ENCODE measurements at places on chromosomes 7 and 10. TPM values are rescaled to one million over a fixed set of nuclear protein-coding genes. Genes with fewer than 3 reads are reported as not detected.

The CLIP2 gene
- 3.2 TPM for total RNA-seq

GRCh38 chr7:143120691-143121405 lies 11.0 kb upstream of the PIP start:
- H3K27me3 ChIP-seq: no peaks in the 10 kb centered on the region
- no peak overlapping the region for H3K4me3 ChIP-seq
- peaks cover 10% of the 10 kb centered on the region for H3K36me3 ChIP-seq

The VAX1 gene
- total RNA-seq: not detected

DNA sequence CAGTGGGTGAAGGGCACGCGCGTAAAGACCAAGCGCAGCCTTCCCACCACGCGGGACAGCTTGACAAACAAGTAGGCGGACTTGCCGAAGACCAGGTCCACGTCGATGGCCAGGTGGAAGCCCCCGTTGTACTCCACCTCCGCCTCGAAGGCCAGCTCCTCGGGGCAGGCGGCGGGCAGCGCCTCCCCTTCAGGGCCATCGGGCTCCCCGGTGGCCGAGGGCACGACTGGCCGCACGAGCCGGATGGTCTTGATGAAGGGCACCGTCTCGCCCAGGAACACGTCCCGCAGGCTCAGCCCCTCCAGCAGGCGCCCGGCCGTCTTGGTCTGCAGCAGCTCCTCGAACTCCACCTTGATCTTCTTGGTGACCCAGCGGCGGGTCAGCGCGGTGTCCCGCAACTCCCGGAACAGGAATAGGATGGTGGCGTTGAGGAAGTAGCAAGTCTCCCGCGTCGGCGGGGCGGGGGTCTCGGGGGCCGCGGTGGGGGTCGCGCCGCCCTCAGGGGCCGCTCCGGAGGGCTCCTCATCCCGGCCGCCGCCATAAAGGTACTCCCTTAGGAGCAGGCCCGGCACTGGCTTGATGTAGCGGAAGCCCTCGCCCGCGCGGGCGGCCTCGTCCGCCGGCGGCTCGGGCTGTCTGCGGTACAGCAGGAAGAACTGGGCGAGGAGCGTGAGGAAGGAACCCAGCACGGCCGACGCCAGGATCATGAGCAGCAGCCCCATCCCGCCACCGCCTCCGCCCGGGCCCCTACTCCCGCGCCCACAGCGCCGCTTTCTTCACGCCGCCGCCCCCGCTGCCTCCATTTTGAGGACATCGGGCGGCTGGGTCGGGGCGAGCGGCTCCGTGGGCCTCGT lies 507 bp downstream of the PDZD8 start:
- no peaks in the 10 kb centered on the region for H3K36me3 ChIP-seq
- H3K27me3 ChIP-seq: peaks cover 26% of the 10 kb centered on the region
- peak overlapping the region; percentile 87 for H3K4me3 ChIP-seq

- peak; percentile 69 for DNase-seq
- H3K27me3 ChIP-seq: peaks cover 74% of the 10 kb centered on the region
- H3K4me3 ChIP-seq: no peak overlapping the region
- peaks cover 24% of the 10 kb centered on the region for H3K4me1 ChIP-seq
Measured at GRCh38 chr10:30002426-30003266, 56.7 kb downstream of the JCAD start.

The IMMP2L gene
- total RNA-seq: 21.7 TPM

The CHRM2 gene
- total RNA-seq: not detected

DNA sequence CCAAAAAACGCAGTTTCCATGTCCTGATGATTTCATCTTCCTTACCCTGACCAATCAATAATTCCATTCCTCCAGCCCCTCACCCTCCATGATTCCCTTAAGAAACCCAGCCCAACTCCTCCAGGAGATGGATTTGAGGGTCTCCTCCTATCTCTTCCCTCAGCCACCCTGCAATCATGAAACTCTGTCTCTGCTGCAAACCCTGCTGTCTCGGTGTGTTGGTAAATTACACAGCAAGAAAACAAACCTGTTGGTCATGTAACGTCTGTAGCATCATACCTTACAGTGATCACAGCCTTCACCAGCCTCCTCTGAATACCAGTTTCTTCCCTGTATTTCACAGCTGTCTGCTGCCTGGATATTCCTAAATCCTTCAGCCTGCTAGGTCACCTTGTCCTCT lies 300.7 kb upstream of the NEBL start:
- H3K27me3 ChIP-seq: peaks cover 14% of the 10 kb centered on the region
- H3K36me3 ChIP-seq: peaks cover 2% of the 10 kb centered on the region

- peaks cover 5% of the 10 kb centered on the region for H3K36me3 ChIP-seq
- peaks cover 62% of the 10 kb centered on the region for H3K4me1 ChIP-seq
- H3K27me3 ChIP-seq: no peaks in the 10 kb centered on the region
- peak overlapping the region; percentile 95 for H3K4me3 ChIP-seq
Measured at GRCh38 chr7:150404805-150405583, 25.9 kb downstream of the ZNF775 start.

The FAM24B gene
- 38.1 TPM for total RNA-seq

- H3K27me3 ChIP-seq: peaks cover 2% of the 10 kb centered on the region
- no peaks in the 10 kb centered on the region for H3K36me3 ChIP-seq
- H3K4me1 ChIP-seq: no peaks in the 10 kb centered on the region
- no peak for DNase-seq
- no peak overlapping the region for H3K27ac ChIP-seq
Measured at GRCh38 chr7:127304087-127304486, 51.3 kb upstream of the GRM8 start.

The TLX1 gene
- not detected for total RNA-seq

The DPP6 gene
- total RNA-seq: not detected

DNA sequence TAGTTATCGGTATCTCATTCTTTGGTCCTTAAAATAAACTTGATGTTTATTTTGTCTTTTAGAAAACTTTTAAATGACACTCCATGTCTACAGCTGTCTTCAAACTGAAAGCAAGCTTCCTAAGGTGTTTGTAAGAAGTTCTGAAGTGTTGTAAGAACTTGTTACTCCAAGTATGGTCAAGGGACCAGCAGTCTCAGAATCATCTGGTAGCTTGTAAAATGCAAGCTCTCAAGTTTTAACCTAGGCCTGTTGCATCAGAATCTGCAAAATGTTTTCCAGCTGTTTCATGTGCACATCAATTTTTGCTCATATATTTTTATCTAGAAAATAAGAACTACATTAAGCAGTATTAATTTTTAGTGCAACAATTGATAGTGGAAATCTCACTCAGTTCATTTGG lies 104.1 kb downstream of the THSD7A start:
- no peak for DNase-seq
- no peak overlapping the region for H3K4me3 ChIP-seq
- no peaks in the 10 kb centered on the region for H3K4me1 ChIP-seq
- H3K27me3 ChIP-seq: no peaks in the 10 kb centered on the region
- no peaks in the 10 kb centered on the region for H3K36me3 ChIP-seq

The CTAGE4 gene
- total RNA-seq: 1.5 TPM

- no peaks in the 10 kb centered on the region for H3K27me3 ChIP-seq
- H3K4me1 ChIP-seq: no peaks in the 10 kb centered on the region
- H3K36me3 ChIP-seq: no peaks in the 10 kb centered on the region
Measured at GRCh38 chr10:115696747-115697146, 576.3 kb downstream of the GFRA1 start.

DNA sequence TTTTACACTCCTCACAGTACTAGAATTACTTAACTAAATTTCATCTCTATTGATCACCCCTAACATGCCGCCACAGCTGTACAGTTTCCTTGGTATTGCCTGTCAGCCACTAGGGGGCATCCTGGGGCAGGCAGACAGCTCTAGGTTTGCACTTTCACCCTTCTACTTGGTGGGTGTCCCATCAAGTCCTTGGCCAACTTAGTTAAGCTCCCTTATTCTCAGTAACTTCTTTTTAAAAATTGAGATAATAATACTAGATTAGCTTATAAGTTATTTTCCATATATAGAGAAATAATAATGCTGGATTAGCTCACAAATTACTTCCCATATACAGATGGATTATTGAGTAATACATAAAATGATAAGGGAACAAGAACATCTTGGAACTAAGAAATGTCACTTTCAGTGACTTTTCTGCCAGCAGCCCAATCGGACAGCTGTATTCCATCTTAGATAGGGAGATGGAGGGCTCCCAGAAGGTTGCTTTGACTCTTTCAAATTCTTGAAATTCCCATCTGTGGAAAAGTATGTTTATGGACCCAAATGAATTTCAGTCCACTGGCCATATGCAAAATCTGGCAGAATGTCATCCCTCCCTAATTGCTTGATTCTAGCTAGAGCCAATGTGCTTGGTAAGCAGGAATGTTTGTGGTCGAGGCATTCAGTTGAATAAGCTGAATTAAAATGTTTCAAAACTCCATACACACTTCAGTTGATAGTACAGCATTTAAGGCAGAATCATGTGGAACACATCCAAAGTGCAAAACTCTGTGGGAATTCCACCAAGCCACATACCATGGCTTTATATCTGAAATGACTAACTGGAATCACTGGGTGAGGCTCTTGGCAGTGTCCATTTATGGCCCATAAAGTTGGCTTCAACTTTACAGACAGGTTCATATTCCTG lies 309.7 kb downstream of the CSTF2T start:
- no peaks in the 10 kb centered on the region for H3K27me3 ChIP-seq
- H3K36me3 ChIP-seq: no peaks in the 10 kb centered on the region
- no peaks in the 10 kb centered on the region for H3K4me1 ChIP-seq
- DNase-seq: peak; percentile 56
- no peak overlapping the region for H3K4me3 ChIP-seq

The SLC26A4 gene
- 7.9 TPM for total RNA-seq

The CCDC6 gene
- total RNA-seq: 77.7 TPM

DNA sequence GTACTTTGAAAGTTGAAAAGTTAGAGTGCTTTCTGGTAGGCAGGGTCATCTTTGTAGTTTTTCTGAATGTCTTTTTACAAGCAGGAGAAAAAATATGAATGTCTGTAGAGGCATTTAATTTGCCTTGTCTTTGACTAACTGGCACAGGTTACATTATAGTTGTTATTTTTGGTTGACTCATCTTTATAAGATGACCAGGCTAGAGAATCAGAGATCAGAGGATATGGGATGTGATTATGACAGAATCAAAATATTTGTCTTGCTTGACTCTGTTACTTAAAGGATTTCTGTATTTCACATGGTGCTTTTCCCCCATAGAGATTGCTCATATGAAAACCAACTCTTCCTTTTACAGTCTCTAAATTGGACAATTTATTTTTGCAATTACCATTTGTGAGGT lies 2.4 kb downstream of the ZMYND11 start:
- H3K27ac ChIP-seq: peak overlapping the region; percentile 23
- peaks cover 57% of the 10 kb centered on the region for H3K4me1 ChIP-seq
- H3K4me3 ChIP-seq: peak overlapping the region; percentile 89

DNA sequence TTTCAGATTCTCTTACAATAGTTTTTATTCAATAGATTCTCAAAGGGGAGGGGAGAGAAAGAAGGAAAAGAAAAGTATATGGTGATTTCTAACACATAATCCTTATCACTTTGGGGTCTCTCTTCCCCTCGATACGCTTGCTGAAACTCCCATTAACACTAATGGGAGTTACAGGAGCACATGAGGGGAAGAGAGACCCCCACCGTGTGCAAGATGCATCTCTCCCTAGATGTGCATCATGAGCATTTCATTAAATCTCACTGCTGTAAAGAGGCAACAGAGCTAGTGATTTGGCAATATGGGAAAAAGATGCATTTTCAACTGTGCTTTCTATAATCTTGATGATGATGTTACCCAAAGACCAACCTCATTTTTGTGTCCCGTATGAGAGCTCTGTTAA lies 177.4 kb downstream of the SKAP2 start:
- no peaks in the 10 kb centered on the region for H3K36me3 ChIP-seq
- no peak overlapping the region for H3K27ac ChIP-seq
- H3K27me3 ChIP-seq: peaks cover 5% of the 10 kb centered on the region
- no peak overlapping the region for H3K4me3 ChIP-seq
- DNase-seq: no peak
- H3K4me1 ChIP-seq: no peaks in the 10 kb centered on the region

The KLF14 gene
- total RNA-seq: not detected

The DYDC2 gene
- total RNA-seq: not detected

DNA sequence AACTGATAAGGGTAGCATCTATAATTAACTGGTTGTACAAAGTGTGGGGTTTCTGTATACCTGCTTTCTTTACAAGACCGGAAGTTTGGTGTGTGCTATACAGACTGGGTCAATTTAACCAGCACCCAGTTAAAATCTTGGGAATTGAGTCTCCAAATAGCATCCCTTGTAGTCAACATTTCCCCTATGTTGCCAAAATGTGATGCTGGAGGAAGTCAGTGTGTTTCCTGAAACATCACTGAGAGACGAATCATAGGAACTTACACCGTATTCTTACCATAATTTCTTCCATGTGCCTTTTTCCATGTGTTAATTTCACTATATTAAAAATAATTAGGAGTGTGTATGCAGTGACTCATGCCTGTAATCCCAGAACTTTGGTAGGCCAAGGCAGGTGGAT lies 1.7 kb downstream of the AKR1C4 start:
- no peaks in the 10 kb centered on the region for H3K36me3 ChIP-seq
- no peaks in the 10 kb centered on the region for H3K4me1 ChIP-seq
- peaks cover 7% of the 10 kb centered on the region for H3K27me3 ChIP-seq
- H3K4me3 ChIP-seq: no peak overlapping the region
- H3K27ac ChIP-seq: no peak overlapping the region

- peaks cover 12% of the 10 kb centered on the region for H3K36me3 ChIP-seq
- H3K4me3 ChIP-seq: no peak overlapping the region
- no peaks in the 10 kb centered on the region for H3K27me3 ChIP-seq
- no peak for DNase-seq
- peaks cover 40% of the 10 kb centered on the region for H3K4me1 ChIP-seq
Measured at GRCh38 chr10:110897184-110897583, 21.8 kb downstream of the BBIP1 start.

The CYP2W1 gene
- not detected for total RNA-seq

Data from activated T-cell treated with anti-CD3 and anti-CD28 coated beads, Interleukin-2, amount 50 U/mL, for 72 hours (primary cell).